ENCODE measurements at places on chromosomes 5 and 9. TPM values are rescaled to one million over a fixed set of nuclear protein-coding genes. Genes with fewer than 3 reads are reported as not detected.

Gene CAMK4
- total RNA-seq, result not detected

Gene MSH3
- total RNA-seq, result 7.2 TPM

Gene CAPSL
- not detected for total RNA-seq

Gene FAM174A
- total RNA-seq, result 13.0 TPM

Gene FOXD4L4
- total RNA-seq, result 0.07 TPM

Gene PCDHB16
- 0.08 TPM for total RNA-seq

Gene SPATA31C1
- total RNA-seq, result not detected

Gene EGFL7
- 54.3 TPM for total RNA-seq

Gene PCDHGA4
- 0.15 TPM for total RNA-seq

Gene AJM1
- total RNA-seq, result 4.3 TPM

Gene FBP2
- 0.06 TPM for total RNA-seq

Gene LHFPL2
- total RNA-seq, result 68.3 TPM

Gene FAM221B
- total RNA-seq, result not detected

Gene ISL1
- total RNA-seq, result 0.05 TPM

Gene SLC6A18
- total RNA-seq, result not detected

Gene SHC3
- 0.22 TPM for total RNA-seq

Gene ZNF354C
- total RNA-seq, result 0.74 TPM

Gene LRRTM2
- not detected for total RNA-seq

Gene AGXT2
- not detected for total RNA-seq

Gene IFNA10
- total RNA-seq, result not detected

Gene EQTN
- not detected for total RNA-seq

Gene HTR4
- not detected for total RNA-seq

Gene RLN1
- not detected for total RNA-seq

Gene CDHR2
- total RNA-seq, result 0.12 TPM

Gene ZNF618
- total RNA-seq, result 8.9 TPM

Gene BNC2
- 6.2 TPM for total RNA-seq

Gene EDIL3
- 0.14 TPM for total RNA-seq

Gene CMYA5
- 0.14 TPM for total RNA-seq

Data from A549 treated with Hydrocortisone at 1 μM for 4 hours (cell line).